Stimulated activated CD4-positive, alpha-beta T cell treated with anti-CD3 and anti-CD28 coated beads, Interleukin-1b, Interleukin-23, amount 100 ng/mL, for 1 hour (primary cell): ENCODE measurements at places on chromosomes 7 and 10.

- no peak for DNase-seq
These were observed 6.3 kb downstream of the POLR2J start for GRCh38 chr7:102472126-102473041.

DNA sequence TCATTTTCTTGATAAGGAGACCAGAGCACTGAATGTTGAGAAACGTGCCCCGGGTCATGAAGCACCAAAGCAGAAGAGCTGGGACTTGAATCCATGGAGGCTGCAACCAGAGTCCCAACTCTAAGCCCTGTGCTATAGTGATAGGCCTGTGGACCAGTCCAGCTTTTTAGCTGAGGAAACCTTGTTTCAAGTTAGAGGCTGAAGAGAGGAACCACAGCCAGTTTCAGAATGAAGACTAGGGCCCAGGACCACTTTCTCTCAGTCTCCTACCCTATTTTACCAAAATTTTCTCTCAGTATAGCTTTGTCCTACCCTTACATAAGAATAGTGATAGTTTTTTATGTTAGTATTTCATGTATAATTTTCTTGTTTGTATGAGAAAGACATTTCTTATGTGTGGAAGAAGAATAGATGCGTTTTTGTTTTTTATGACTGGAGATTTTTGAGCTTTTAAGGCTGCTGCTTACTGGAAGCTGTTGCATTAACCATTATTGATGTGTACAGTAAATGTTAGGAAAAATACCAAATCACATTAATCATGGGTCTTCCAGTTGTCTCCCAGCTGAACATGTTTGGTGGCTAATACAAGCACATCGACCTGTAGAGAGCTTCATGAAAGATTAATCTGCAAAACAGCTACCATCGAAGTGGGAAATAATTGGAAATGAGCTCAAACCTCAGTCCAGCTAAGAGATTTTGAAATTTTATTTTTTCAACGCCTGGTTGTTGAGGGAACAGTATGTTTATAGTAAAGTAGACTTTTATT is 45.0 kb upstream of the CSTF2T start:
- DNase-seq, result no peak

GRCh38 chr10:28393956-28394568 is 91.2 kb upstream of the MPP7 start:
- DNase-seq, result peak; percentile 24

GRCh38 chr7:152866791-152867501 is 107.4 kb downstream of the ACTR3B start:
- DNase-seq, result no peak

- DNase-seq, result no peak
These were observed 129.5 kb upstream of the MYO3A start for GRCh38 chr10:25804505-25804904.

DNA sequence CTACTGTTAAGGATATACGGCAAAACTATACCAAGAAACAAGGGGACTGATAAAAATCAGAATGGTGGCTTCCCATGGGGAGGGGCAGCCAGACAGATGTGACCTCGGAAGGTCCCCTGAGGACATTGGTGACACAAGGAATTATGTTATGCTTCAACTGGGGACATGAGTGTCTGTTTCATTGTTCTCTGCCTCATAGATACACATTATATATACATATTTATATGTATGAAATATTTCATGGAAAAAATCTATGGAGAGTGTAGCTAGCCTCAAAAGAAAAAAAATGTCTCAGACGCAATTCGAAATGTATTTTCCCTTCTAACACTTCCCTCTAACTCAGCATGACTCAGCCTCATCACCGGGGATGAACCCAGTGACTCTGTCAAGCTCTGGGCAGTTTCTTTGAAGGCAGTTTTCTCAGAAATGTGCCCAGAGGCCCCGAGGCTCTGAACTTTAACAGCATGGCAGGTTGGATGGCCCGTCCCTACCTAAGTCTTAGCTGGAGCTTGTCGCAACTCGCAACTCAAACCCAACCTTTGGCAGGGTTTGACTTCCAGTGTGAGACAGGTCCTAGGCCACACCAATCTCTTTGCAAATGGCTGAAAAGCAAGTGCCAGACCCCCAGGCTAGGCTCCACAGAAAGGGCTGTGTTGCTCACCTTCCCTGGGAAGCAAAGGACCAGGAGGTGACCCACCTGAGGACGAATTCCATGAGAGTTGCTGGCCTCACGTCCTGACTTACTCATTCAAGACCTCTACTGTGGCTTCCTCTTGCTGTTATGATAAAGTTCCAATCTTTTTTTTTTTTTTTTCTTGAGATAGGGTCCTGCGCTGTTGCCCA is 86.9 kb downstream of the CARD11 start:
- DNase-seq, result no peak

GRCh38 chr10:45382591-45382990 is 8.6 kb downstream of the ALOX5 start:
- DNase-seq, result no peak

- DNase-seq, result no peak
These were observed 93.7 kb downstream of the SVOPL start for GRCh38 chr7:138607216-138608126.

- no peak for DNase-seq
These were observed 35.3 kb upstream of the SPOCK2 start for GRCh38 chr10:72123616-72124015.

DNA sequence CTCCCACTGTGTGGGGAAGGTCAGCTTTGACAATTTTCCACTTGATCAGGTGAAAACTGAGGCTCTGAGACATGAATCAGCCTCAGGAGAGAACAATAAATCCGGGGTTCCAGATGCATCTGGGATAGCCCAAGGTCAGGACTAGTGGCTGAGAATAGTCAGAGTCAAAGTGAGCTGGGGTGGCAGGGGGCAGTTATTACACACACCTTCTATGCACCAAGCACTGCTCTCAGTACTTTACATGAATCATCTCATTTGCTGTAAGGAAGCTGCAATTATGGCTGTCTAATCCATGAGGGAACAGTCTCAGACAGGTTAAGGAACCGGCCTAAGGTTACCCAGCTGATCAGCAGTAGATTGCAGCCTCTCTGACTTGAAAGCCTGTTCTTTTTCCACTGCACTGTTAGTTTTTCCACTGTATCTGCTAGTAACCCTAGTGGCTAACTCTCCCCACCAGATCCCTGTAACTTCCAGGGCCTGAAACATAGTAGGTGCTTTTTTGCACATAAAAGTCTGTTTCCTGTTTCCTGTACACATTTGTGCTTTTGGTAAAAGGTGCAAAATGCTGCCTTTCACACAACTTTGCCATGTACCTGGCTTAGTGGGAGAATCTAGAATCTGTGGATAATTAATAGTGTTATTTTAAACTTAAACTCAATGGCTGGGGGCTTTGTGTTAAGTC is 125.9 kb downstream of the EMX2 start:
- DNase-seq, result no peak

DNA sequence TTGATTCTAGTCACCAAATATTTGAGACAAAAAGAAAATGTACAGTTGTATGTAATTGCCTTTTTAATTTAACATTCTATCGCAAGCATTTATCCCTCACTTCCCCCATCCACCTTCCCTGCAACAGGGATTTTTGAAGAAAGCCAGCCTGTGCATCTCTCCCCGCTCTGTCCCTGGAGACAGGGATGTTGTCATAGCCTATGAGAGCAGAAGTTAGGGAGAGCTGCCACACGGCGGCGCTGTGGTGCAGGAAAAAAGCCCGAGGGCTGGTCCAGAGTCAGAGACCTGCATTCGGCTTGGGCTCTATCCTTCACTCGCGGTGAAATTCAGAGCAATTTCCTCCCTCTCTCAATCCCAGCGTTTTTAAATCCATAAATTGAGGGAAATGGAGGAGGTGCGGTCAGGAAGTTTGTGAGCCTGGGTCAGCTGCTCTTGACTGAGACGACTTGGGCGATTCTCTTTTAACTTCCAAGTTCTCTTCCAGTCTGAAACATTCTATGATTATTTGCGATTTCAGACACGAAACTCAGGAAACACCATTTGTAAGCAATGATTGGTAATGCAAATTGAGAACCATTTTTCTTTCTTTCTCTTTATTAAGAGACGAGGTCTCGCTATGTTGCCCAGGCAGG is 17.5 kb downstream of the HKDC1 start:
- peak; percentile 71 for DNase-seq

- DNase-seq, result no peak
These were observed 65.4 kb upstream of the DNAJB6 start for GRCh38 chr7:157271315-157271990.

- DNase-seq, result no peak
These were observed 38.9 kb downstream of the BMPR1A start for GRCh38 chr10:86795353-86795752.

GRCh38 chr7:66847879-66848790 is 72.9 kb upstream of the TMEM248 start:
- no peak for DNase-seq

DNA sequence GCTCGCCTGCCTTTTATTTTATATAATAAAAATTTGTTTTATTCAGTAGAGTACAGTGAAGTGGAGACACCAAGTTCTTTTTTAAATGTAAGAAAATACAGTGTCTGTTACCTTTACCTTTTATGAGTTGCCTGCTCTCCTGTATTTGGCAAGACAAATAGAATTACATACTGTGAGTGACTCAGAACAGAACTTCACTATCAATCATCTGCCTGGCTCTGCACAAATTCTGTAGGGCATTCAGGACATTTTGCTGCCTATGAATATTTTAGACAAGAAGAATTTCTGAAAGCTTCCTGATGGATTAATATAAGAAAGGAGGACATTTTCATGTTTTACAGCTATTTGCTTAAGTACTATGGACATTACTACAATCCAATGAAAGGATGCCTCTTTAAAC is 135.4 kb upstream of the PHF14 start:
- no peak for DNase-seq
